Stimulated activated CD8-positive, alpha-beta memory T cell treated with anti-CD3 and anti-CD28 coated beads, Interleukin-7, amount 100 ng/mL, for 1 hour (primary cell): ENCODE measurements at places on chromosomes 5 and 9.

DNA sequence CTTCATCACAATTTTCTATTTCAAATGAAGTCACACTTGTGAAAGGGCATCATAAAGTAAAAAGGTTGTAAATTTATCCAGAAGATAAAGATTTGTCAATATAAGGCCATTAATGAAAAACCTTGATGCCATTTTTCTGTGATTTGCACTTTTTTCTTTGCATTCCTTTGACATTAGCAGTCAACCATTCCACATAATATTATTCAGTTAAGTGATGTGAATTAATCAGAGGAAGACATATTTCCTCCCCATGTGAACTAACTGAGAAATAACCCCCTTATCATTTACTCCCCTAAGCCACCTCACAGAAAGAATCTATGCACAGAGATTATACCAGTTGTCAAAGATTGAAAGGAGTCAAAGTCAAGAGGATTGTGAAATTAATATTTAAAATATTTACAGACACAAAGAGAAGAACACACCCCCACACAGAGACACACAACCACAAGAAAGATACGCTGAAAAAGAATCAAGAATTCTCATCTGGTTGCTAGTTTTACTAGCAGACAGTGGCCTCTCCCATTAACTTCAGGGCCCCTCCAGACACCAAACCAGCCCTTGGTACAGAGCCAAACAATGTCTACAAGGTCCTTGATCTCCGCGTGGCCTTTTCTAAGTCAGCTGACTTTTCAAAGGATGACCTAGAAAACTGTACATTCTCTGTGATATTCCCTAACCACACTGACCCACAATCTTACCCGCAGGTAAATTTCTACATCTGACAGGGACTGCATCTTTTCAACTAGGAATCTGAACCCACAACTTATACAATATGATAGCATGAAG is 29.5 kb downstream of the GNAQ start:
- no peak for DNase-seq

- no peak for DNase-seq
Measured at GRCh38 chr9:92266486-92266885, 27.0 kb downstream of the IARS1 start.

GRCh38 chr5:178238711-178239592 is 6.3 kb upstream of the PHYKPL start:
- DNase-seq, result no peak

GRCh38 chr9:134302130-134302817 is 24.0 kb upstream of the RXRA start:
- DNase-seq, result no peak

DNA sequence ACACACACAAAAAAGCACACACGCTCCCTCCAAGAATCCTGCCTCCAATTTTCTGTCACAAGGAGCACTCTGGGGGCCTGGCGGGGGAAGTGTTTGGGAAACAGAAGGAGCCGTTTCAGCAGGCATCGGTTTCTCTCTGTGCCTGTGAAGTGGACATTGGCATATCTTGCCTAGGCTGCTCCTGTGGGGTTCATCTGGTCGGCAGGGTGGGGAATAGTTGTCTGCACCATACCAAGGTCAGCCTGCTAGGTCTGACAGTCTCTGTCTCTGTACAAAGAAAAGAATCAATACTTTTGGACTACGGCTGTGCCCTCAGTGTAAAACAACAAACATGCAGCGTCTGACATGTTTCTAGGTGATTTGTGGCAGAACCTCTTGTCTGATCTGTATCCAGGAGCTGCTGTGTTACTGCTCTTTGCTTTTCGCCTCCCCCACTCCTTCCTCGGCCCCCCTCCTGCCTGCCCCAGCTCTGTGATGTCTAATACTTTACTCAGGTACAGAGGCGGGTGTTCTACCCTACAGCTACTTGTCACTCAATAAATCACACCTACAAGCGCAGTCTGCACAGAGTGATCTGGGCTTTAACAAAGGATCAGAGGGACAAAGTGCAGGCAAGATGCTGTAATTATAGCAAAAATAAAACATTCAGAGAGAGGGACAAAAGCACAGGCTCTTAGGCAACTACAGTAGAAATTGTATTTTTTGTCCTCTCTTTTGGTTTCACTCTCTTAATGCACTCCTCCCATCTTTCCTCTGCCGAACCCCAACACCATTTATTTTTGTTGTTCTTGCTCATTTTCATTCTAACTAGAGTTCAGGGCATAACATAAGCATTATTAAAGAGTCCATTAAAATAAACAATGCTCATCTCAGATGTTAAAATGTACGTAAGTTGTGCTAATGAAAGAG is 216.7 kb downstream of the BNC2 start:
- no peak for DNase-seq

- DNase-seq, result no peak
Measured at GRCh38 chr5:1709171-1709803, 90.3 kb downstream of the MRPL36 start.

DNA sequence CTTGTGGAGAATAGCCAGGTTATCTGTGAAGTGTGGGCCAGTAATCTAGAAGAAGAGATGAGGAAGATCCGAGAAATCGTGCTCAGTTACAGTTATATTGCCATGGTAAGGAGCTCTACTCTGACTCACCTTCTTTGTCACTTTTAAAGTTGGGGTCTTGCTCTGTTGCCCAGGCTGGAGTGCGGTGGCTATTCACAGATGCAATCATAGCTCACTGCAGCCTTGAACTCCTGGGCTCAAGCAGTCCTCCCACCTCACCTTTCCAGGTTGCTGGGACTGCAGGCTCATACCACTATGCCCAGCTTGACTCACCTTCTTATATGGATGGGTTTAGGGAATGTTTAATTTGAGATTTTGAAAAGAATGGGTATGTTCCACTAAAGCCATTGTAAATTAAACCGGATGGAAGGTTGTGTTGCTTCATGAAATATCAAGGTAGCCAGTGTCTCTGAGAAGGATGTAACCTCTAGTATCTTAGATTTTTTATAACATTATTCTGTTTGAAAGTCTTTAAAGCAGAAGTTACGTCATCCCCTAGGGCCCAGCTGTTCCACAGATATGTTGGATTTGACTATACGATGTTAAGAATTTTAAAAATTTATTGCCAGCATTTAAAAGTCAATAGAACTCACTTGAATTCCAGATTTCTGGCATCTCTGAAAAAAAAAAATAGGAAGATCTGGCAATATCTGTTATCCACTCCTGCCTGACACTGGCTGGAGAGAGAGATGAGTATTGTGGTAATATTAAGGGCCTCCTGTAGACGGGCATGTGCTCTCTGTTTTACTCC is 5.1 kb downstream of the CNOT8 start:
- DNase-seq, result no peak
